Activated CD4-positive, alpha-beta memory T cell treated with anti-CD3 and anti-CD28 coated beads, Interleukin-2, amount 10 ng/mL, durations not matched to agents 7 days and 5 days (primary cell): ENCODE measurements at places on chromosomes 2 and 18.

GRCh38 chr18:77103991-77104531 is 28.5 kb downstream of the MBP start:
- no peak for DNase-seq

GRCh38 chr2:240237609-240238174 is 97.2 kb upstream of the OTOS start:
- no peak for DNase-seq

DNA sequence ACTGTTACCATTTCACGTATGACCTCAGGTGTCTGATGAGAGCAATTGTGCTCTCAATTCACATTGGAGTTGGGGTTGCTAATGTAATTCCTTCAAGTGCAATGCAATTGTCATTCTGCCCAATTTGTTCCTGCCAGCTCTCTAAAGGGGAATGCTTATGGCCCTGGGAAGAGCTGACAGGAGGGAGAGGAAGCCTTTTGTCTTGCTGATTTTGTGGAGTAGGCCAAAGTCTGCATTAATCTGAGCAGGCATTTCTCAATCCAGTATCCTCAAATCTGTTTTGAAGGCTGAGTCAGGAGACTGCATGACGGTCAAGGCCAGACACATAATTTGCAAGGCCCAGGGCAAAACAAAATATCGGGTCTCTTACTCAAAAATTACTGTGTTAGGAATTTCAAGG is 326.4 kb upstream of the SPHKAP start:
- no peak for DNase-seq

DNA sequence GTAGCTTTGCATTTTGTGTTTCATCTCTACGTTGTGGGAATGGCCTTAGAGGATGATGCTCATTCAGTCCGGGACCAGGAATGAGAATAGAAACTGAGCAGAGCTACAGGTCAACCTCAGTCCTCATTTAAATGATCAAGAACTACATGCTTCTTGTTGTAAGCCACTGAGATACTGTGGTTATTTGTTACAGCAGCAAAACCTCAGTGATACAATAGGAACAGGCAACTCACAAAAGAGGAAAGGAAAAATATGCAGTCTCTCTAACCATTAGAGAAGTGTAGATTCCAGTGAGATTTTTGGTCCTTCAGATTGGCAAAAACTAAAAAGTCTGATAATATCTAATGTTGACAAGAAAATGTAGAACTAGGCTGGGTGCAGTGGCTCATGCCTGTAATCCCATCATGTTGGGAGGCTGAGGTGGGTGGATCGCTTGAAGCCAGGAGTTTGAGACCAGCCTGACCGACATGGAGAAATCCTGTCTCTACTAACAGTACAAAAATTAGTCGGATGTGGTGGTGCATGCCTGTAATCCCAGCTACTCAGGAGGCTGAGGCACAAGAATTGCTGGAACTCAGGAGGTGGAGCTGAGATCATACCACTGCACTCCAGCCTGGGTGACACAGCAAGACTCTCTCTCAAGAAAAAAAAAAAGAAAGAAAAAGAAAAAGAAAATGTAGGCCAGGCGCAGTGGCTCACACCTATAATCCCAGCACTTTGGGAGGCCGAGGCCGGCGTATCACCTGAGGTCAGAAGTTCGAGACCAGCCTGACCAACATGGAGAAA is 13.3 kb downstream of the CHCHD5 start:
- no peak for DNase-seq

DNA sequence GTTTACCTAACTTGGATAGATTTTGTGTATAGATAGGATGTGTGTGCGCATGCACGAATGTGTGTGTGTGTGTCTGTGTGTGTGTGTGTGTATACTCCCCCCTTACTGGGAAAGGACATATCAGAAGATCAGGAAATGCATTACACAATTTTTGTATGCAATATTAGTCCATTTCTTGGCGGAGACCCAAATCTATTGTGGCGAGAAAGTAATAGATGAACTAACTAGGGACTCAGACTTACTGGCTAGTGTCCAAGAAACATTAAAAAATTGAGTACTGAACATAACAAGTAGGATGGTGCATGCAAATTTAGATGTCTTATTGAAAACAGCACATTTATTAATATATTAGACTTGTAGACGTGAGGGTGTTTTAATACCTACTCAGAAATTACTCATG is 1036.5 kb upstream of the FANCL start:
- DNase-seq: no peak

DNA sequence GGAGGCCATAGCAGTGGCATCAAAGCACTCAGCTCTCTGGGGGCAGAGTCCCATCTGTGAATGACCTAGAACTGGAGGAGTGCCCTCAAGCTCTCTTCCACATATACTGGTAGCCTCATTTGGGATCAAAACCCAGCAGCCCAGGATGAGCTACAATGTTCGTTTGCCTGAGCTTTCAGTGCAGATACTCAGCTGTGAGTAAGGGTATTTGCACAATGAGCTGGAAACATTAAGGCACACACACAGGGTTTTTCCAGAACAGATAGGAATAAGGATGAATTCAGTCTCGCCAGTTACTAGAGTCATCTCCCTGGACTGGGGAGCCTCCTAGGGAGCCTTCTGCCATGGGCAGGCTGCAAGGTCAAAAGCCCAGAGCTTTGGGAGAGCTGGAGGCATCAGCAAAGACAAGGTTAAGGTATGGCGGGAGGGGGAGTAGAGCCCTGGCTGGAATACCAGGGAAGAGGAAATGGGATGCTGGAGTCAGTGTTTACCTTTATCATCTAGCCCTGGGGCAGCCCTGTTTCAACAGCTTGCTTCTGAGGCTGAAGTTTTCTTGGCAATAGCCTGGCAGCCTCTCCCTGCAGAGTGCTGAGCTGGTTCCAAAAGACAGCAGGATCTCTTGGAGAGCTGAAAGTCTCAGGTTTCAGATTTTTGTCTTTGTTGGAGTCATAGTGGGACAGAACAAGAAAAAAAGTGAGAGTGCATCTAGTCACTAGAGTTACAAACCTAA is 187.7 kb downstream of the LOXHD1 start:
- DNase-seq: no peak

DNA sequence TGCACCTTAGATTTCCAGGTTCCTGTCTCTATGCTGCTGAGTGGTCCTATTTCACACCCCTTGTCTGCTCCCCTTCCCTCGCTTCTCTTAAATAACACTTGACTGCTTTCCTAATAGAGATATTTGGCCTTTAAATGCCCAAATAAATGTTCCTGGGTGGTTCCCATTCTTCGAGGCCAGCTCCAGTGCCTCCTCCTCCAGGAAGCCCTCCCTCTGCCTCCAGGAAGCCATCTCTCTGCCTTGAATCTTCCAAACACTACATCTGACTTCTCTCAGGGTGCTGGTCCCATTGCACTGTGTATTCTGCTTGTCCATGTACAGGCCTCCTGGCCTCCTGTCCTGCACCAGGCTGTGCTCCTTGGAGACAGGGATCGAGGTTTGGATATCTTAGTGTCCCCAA is 14.2 kb downstream of the EHD3 start:
- no peak for DNase-seq

GRCh38 chr2:622357-622756 is 54.8 kb downstream of the TMEM18 start:
- no peak for DNase-seq

DNA sequence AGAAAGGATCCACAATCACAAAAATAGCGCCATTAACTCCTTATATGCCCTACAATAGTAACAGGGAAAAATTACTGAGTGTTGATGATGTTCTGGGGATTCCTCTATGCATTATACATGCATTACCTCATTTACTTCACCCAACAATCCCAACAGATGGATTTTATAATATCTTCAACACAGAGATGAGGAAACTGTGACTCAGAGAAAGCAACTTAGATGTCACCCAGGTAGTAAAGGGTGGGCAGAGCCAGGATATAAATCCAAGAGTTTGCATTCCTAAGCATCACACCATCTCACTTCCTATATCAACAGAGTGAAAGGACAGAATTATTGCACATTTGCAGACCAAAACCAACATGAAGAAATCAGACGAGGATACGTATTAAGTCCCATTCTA is 144.2 kb downstream of the TCF4 start:
- no peak for DNase-seq

DNA sequence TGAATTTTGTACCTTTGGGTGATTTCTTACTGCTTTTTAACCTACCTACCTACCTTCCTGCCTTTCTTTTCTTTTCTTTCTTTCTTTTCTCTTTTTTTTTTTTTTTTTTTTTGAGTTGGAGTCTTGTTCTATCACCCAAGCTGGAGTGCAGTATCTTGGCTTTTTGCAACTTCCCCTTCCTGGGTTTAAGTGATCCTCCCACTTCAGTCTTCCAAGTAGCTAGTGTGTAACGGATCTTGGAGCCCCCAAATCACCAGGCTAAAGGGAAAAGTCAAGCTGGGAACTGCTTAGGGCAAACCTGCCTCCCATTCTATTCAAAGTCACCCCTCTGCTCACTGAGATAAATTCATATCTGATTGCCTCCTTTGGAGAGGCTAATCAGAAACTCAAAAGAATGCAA is 61.3 kb downstream of the DDX18 start:
- DNase-seq: no peak

GRCh38 chr18:40751186-40751585 is 1203.8 kb upstream of the PIK3C3 start:
- no peak for DNase-seq

- no peak for DNase-seq
Observed at GRCh38 chr2:1738163-1738562, 6.2 kb downstream of the PXDN start.

- no peak for DNase-seq
Observed at GRCh38 chr2:138381373-138381772, 120.2 kb upstream of the SPOPL start.

- no peak for DNase-seq
Observed at GRCh38 chr2:24850944-24851343, 57.7 kb downstream of the CENPO start.

GRCh38 chr2:8819194-8819593 is 18.2 kb downstream of the KIDINS220 start:
- no peak for DNase-seq

GRCh38 chr2:69138793-69139459 is 125.9 kb downstream of the ANTXR1 start:
- no peak for DNase-seq

GRCh38 chr2:118431165-118431517 is 342.9 kb downstream of the INSIG2 start:
- DNase-seq: no peak

DNA sequence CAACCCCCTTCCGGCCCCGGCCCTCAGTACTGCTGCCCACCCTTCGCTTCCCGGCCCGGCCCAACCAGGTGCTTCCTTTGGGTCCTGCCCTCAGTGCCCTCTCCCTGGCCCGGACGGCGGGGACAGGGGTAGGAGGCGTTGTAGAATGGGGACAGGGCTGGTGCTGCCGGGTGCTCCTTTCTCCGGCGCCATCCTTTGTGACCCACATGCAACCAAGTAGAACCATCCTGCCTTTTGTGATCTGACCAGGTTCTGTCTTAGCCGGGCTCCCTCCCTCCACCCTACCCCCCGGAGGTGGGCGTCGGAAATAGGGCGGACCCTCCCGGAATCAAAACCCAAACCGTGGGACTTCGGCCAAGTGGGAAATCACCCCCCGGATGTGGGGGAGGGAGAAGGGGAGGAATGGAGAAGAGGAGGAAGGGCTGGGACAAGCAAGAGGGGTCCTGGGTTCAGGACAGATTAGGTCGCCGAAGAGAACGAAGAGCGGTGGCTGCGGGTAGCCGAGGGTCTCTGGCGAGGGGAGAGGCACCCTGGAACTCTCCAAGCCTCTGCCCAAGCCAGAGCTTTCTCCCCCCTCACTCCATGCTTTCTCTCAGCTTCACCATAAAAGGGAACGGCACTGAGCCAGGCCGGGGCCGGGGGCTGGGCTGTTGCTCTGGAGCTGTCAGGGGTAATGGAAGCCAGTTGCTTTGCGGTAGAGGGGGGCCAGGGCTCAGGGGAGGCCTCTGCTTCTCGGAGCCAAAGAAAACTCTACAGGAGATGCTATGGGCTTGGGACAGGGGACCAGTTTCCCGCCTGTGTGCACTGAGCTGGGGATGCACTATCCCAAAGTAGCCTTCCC is 756 bp upstream of the OST4 start:
- DNase-seq: no peak

DNA sequence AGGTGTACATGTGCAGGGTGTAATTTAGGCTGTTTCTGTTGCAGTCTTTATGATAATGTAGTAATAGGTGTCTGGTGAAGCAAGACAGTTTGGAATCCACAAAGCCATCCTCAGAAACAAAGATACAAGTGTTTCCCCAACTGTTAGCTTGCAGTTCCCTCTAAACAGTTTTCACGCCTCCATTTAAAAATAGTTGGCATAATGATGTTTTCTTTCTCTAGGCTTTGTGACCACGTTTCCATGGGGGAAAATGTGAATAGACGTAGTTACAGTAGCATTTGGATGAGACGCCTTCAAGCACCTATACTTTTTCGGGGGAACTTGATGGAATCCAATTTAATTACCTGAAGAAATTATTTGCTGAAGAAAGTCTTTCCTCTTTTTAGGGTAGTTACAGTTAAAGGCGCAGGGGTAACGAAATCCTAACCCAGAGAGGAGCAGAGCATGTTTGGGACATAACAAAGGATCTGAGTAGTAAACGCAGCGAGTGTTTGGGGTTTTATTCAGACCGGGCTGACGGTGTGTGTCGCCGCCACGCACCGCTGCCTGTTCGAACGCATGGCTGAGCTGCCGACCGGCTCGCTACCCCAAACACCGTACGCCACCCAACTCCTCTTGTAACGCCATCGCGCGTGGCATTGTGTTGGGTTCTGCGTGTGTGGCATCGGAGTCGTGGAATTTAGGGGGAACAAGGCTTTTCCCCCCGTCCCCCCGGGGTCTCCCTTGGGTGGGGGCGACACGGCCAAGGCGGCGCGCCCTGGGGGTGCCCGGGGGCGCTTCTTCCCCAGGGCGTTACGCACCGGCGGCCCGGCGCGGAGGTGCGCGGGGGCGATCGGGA is 681 bp upstream of the NRP2 start:
- no peak for DNase-seq

DNA sequence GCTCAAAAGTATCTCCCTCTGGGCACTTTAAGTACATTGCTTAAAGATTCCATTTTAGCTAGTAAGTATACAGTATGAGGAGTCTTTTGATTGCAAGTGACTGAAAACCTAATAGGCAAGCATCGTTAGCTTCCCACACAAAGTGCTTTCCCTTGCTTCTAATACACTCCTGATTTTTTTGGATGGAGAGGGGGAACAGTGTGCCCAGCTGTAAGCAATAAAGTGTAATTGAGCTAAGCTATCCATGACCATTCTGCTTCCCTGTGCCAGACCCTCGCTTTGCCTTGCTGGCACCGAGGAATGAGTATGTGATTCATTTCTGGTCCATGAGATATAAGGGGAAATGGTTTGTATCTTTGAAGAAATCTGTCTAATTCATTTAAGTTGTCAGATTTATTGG is 3.8 kb upstream of the ZNF24 start:
- DNase-seq: no peak

- DNase-seq: no peak
Observed at GRCh38 chr2:20479835-20480234, 33.0 kb downstream of the RHOB start.

- DNase-seq: no peak
Observed at GRCh38 chr2:121577381-121577780, 46.7 kb downstream of the RNU4ATAC start.

DNA sequence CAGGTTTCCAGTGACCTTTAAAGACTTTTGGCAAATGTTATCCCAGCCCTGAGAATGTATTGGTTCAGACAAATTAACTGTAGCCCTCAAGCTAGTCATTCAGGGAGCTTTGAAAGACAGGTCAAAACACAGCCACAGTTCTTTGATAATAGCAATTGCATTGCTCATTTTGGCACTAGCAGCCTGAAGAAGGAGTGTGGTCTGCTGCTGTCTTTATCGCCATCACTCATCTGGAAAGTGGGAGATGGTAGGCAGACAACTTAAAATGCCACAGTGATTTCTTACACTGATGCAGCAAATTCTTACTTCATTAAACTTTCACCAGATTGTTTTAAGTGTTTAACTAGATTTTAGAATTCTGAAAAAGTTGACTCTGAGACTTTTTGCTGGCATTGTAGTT is 47.2 kb downstream of the DOK6 start:
- no peak for DNase-seq
